ENCODE measurements at places on chromosomes 7 and 10.

DNA sequence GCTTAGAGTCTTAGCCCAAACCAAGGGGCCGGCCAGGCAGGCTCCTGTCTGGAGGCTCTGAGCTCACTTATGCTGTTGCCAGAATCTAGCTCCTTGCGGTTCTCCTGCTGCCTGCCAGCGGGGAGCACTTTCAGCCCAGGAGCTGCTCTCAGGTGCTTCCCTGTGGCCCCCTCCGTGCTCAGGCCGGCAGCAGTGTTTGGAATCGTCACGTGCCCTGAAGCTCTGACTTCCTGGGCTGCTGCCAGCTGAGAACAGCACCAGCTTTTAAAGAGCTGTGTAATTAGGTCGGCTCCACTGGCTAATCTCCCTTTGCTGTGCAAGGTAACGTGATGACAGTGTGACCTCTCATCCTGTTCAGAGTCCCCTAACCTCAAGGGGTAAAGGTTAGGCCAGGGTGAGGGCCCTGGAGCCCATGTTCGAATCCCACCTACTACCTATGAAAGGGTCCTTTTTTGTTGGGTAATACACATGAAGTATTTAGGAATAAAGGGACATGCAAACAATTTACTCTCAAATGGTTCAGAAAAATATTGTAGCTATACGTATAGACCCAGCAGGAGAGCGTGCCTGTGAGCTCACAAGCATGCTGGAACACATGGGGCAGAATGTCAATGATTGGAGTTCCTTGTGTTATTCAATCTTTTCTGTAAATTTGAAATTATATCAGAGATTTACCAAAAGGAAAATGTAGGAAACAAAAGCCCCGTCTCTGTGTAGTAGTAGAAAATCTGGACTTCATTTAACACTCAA is 16.6 kb downstream of the ZNF862 start:
- DNase-seq: no peak

GRCh38 chr7:55574051-55574717 is 1.9 kb upstream of the VOPP1 start:
- no peak for DNase-seq

DNA sequence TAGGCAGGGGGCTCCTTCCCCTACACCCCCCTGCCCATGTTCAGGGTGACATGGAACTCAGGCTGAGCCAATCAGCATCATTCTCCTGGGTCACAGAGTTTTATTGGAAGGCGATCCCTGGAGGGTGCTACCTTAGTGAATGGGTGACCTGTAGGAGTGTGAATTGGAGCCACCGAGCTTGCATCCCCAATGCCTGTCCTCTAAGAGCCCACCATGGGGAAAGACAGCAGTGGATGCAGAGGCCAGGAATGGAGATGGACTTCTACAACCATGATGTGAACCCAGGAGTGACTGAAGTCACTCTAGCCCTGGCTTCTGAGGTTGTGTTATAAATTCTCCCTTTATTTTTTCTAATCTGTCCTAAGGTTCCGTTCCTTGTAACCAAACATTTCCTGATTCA is 89.4 kb downstream of the CCDC71L start:
- DNase-seq: no peak

- DNase-seq: no peak
Measured at GRCh38 chr7:105269397-105269796, 119.3 kb downstream of the SRPK2 start.

DNA sequence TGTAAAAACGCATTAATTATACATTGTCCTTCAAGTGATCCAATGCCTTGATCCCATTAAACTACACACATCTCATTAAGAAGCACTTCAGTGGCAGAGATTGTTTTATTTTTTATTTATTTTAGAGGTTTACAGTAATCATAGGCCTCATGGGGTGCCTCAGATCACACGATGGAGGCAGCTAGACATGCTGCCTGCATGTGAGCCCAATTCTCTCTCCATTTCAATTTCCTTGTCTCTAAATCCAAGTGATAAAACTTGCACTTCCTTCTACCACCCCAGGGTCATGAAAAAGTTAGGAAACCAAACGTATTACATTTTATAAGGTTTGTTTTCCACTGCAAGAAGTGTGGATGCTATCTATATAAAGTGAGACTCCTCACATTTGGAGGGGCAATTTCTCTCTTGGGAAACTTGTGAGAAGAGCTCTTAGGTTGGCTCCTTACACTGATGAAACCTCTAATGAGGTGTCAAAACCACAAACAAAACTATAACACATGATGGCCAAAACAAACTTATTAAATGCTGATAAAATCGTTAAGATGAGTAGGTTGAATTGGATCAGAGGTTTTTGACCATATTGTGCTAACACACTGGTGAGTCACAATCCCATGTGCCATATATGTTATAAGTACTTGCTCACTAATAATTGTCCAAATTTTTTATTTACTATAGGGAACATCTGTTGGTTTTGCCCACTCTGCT is 22.3 kb upstream of the XPNPEP1 start:
- no peak for DNase-seq

- DNase-seq: no peak
Measured at GRCh38 chr10:9097206-9097990, 1042.9 kb downstream of the GATA3 start.

- DNase-seq: peak; percentile 22
Measured at GRCh38 chr10:43393606-43394360, 15.2 kb downstream of the HNRNPF start.

GRCh38 chr7:55178292-55178862 is 159.6 kb downstream of the EGFR start:
- DNase-seq: no peak

DNA sequence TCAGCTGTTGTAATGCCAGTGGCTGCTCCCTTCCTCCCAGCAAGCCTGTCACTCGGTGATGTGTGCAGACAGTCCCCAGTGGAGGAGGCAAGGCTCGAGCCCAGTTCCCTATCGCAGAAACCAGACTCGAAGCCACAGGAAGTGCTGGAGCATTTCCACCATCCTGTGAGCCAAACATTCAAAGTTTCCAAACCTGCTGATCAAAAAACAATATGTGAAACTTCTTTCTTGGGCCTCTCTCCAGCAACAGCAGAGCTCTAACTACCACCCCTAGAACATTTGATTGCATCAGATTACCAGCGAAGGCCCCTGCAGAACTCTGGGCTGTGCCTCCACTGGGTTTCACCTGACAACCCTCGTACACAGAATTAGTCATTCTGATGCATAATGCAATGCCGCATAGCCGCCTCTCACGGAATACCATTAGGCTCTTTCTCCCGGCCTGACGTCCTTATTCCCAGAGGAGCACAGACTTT is 94.0 kb downstream of the ELMO1 start:
- DNase-seq: no peak

- DNase-seq: no peak
Measured at GRCh38 chr7:13159003-13159402, 471.6 kb downstream of the ARL4A start.

GRCh38 chr7:45259966-45260646 is 102.5 kb downstream of the RAMP3 start:
- no peak for DNase-seq

DNA sequence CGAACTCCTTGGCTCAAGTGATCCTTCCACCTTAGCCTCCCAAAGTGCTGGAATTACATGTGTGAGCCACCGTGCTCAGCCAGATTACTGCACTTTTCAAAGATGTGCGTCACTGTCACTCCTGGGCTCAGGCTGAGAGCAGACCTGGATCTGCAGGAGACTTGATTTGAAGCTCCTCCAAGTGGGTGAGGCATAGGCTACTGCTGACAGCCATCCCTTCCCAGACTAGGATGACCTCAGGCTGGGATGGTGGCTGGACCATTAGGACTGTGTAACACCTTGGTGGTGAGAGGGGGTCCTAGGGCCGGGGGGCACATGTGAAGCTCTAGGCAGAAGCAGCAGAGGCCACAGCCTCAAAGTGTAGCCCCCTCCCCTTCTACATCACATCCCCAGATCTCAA is 8.2 kb upstream of the SRRM3 start:
- DNase-seq: no peak

DNA sequence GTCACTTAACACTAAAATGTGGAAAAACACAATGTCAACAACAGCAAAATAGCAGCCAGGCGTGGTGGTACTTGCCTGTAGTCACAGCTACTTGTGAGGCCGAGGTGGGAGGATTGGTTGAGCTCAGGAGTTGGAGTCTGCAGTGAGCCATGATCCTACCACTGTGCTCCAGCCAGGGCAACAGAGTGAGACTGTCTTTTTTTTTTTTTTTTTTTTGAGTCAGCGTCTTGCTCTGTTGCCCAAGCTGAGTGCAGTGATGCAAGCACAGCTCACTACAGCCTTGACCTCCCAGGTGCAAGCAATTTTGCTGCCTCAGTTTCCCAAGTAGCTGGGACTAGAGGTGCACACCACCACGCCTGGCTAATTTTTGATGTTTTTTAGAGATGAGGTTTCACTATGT is 6.1 kb downstream of the KCTD7 start:
- no peak for DNase-seq

GRCh38 chr7:122300956-122301833 is 3.4 kb downstream of the FEZF1 start:
- DNase-seq: no peak

DNA sequence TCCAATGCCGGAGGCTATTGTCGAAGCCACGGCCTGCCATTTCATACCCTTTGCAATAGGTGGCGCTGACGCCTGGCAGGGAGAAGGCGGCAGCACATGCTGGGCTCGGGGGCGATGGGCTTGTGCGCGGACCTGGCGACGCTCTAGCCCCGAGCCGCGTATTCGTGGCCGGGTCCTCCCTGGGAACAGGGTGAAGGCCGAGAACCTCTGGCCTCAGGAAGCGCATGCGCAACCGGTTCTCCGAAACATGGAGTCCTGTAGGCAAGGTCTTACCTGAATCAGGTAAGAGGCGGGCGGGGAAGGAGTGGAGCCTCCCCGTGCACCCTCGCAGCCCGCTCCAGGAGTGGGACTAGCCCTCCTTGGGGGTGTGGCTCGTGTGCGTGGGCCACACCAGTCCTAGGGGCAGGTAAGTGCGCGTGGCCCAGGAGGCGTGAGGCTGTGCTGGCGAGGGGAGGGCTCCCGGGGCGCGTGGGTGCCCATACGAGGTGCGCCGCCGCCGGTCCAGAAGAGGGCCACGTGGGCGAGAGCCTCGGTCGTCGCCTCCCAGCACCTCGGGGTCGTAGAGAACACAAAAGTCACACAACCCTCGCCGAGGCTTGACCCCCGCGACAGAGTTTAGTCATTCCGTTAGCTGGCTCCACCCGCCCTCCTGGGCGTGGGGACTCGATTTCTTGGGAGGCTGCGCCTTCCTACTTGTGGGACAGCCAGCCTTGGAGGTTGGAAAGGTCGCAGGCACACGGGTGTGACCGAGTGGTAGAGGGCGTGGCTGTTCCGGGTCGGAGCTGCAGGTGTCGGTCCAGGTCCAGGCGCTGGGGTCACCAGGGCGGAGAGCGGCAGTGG is 5.6 kb upstream of the MEST start:
- no peak for DNase-seq

DNA sequence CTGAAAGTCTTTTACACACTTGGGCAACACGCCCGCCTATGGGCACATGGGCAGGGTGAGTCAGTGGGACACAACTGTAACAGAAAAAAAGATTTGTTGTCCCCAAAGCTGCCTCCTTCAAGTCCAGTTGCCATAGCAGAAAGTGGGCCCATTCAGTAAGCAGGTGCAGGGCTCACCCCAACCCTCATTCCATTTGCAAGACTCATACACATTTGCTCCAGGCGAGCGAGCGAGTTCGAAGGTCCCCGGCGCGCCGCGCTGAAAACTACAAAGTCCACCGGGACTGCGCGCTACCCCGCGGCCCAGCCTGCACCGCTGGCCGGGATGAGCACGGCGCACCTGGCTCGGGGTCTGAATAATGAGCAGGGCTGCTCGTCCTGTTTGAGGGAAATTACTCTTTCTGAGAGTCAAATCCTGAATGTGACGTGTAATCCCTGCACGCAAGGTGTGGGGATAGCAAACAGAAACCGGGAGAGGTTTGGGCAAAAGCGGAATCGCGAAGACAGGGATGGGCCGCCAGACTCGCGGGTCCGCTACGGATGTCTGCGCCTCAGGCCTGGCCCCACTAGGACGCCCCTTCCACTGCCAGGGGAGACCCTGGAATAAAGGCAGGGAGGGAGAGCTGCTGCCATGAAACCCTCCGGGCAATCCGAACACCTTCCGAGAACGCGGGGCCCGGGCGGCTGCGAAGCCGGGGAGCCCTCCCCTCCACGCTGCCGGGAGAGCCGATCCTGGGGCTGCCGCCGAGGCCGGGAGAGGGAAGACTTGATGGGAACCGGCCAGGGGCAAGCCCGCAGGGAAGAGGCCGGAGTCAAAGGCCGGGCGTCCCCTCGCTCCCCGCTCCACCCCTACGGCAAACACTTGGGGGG is 982 bp downstream of the COBL start:
- no peak for DNase-seq

DNA sequence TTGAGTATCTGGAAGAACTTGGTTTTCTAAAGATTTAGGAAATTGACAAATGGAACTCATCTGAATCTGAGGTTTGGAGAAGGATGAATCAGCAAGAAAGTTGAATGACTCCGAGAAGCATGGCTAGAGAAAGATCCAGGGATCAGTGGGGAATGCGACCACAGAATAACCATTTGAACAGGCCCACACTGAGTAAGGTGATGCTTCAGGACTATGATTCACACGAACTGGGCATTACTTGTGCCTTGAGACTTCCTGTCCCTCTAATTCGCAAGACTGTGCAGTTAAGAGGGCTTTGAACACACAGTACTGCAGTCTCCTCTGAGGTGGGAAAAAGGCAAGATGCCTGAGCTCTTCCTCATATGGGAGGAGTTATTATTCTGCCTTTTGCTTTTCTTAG is 395.5 kb upstream of the POM121L12 start:
- no peak for DNase-seq

DNA sequence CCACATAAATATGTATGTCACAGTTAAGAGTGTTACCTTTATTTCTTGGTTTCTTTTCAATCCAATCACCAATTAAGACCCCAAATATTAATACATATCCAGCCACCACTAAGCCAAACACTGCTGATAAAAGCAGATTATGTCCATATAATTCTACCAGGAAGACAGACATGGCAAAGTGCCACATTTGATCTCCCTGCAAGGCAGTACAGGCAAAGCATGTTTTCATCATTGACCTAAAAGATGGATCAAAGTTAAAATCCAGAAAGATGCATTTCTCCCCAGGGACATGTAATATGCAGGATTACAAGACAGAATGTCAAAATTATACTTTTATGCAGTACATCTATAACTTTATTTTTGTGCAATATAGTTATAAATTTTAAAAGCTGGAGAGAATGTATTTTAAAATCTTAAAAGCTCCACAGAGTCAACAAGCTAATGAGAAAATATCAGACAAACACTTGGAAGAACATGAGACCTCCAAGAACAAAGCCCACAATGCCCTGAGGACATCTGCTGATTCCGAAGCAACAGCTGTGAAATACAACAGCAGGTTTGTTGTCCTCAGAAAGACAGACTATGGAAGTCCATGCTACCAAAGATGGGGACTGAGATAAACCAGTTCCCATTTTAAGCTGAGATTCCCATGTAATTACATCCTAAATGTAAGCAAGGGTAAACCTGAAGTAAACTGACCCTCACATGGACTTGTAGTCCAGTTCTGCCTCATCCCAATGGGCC is 54.5 kb upstream of the TOMM7 start:
- DNase-seq: no peak

DNA sequence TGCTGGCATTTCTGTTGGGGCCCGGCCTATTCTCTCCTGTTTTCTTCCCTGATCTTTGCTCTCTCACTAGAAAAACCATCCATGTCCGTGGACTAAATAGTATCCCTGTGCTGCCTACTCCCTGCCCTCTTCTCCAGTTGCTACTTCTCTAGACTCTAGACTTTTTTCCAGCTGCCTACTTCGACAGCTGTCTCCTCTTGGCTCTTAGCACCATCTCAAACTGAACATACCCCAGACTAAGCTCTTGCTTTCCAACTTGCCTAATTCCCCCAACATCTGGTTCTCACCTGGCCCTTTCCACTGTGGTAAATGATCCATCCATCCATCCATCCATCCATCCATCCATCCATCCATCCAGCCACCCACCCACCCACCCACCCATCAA is 19.5 kb downstream of the ADCYAP1R1 start:
- no peak for DNase-seq

- no peak for DNase-seq
Measured at GRCh38 chr10:59771162-59771807, 18.0 kb upstream of the MRLN start.

All from chondrocyte (in vitro differentiated cells).